Stomach (tissue), 19 donors: ENCODE measurements at places on chromosomes 13 and 19. TPM values are rescaled to one million over a fixed set of nuclear protein-coding genes. Genes with fewer than 3 reads are reported as not detected.

The CEACAM16 gene
- not detected for total RNA-seq

GRCh38 chr13:98300956-98301641 lies 124.0 kb upstream of the RNF113B start:
- peak; percentile 69 for DNase-seq

DNA sequence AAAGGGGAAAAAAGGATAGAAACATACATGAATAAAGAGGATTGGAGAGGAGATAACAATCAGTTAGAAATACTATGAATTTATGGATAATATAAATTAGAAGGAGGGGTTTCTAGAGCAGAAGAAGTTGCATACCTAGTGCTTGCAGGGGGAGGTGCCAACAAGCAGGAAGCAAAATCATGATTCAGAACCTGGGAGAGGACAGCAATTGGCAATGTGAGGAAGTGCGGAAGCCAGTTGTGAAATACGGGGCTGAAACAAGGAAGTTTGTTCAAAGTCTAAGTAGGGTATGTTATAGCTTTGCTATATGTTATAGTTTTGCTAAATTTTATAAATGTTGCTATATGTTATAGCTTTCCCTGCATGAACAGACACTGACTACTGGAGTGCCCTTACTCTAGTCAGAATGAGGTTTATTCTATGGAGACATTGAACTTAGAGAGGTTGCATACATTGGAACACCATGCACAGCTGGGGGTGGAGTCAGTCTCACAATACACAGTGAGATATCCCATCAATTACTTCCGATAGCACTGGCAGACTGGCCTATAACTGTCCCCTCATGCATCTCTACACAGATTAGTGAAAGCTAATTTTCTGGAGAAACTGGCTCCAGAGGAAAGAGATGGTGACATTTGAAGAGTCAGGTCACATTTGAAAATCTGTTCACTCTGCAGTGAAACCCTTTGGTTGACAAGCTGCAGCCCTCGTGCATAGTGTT lies 92.1 kb downstream of the GPC6 start:
- DNase-seq = peak; percentile 50

- peak; percentile 68 for DNase-seq
These were observed 312.5 kb downstream of the DCLK1 start for GRCh38 chr13:35818633-35819067.

The C19orf81 gene
- total RNA-seq = not detected

DNA sequence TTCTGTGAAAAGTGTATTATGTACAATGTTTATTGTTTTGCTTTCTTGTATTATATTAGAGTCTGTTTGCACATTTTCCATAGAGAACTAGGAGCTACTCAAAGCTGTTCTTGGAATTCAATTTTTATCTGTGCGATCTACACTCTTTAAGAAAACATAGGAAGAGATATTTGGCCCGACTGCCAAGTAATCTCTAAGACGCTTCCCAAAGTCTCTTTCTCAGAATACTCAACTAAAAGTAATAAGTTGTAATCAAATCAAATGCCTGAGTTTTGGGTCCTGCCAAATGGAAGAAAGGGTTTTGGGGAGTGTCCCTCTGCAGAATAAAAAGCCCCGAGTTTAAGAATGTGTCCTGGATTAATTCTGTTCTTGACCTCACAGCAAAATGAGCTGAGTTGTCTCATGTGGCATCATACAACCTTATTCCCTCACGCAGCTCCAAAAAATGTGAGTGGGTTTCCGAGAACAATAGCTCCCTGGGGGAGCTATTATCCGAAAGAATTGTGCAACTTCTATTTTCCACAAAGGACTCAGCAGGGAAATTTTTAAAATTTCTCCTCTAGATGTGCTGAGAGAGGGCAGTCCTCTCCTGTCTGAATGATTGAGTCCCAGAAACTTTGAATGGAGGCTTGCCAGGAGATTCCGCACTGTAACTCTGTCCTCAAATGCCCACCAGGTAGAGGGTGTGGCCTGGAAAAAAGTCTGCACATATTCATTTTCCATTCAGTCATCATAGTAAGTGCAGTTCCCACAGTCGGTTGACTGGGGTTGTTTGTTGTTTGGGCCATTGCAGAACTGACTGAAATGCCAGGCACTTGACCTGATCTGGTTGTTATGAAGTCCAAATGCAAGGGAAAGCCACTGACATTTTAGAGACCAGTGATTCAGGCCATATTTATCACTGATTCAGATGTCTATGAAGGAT lies 280.0 kb upstream of the SOX21 start:
- DNase-seq = peak; percentile 17

DNA sequence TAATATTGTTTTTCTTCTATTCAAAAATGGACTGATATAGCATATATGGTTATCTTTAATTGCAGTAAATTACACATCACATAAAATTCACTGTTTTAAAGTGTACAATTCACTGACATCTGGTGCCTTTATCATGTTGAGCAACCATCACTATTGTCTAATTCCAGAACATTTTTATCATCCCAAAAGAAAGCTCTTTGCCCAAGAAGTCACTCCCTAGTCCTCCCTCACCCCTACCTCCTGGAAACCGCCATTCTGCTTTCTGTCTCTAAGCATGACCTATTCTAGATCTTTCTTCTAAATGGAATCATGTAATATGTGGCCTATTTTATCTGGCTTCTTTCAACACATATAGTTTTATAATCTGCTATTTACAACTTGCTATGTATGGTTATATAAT lies 525.6 kb downstream of the DCT start:
- no peak for DNase-seq

GRCh38 chr19:16015805-16016173 lies 60.5 kb upstream of the TPM4 start:
- no peak for DNase-seq
